Stomach (tissue), 19 donors: ENCODE measurements at places on chromosomes 12 and 14.

DNA sequence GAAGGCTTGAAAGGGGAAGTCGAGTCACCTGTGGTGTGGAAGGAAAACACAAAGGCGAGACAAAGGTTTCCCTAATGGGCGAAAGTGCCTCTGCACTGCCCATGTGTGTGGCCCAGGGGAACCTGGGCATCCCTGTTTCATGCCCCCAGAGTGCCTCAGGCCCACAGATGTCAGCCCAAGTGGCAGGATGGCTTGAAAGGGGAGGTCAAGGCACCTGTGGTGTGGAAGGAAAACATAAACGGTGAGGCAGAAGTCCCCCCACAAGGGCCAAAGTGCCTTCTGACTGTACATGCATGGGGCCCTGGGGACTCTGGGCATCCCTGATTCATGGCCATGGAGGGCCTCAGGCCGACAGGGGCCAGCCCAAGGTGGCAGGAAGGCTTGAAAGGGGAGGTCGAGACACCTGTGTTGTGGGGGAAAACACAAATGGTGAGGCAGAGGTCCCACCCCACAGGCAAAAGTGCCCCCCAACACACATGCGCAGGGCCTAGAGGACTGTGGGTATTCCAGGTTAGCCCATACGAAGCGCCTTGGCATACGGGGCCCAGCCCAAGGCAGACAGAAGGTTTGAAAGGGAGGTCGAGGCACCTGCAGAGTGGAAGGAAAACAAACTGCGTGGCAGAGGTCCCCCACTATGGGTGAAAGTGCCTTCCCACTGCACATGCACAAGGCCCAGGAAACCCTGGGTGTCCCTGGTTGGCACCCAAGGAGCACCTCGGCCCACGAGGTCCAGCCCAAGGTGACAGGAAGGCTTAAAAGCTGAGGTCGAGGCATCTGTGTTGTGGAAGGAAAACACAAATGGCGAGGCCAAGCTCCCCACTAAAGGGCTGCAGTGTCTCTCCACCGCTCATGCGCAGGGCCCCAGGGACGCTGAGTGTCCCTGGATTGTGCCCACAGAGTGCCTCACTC is 382.3 kb downstream of the ALG10 start:
- DNase-seq = peak; percentile 15

DNA sequence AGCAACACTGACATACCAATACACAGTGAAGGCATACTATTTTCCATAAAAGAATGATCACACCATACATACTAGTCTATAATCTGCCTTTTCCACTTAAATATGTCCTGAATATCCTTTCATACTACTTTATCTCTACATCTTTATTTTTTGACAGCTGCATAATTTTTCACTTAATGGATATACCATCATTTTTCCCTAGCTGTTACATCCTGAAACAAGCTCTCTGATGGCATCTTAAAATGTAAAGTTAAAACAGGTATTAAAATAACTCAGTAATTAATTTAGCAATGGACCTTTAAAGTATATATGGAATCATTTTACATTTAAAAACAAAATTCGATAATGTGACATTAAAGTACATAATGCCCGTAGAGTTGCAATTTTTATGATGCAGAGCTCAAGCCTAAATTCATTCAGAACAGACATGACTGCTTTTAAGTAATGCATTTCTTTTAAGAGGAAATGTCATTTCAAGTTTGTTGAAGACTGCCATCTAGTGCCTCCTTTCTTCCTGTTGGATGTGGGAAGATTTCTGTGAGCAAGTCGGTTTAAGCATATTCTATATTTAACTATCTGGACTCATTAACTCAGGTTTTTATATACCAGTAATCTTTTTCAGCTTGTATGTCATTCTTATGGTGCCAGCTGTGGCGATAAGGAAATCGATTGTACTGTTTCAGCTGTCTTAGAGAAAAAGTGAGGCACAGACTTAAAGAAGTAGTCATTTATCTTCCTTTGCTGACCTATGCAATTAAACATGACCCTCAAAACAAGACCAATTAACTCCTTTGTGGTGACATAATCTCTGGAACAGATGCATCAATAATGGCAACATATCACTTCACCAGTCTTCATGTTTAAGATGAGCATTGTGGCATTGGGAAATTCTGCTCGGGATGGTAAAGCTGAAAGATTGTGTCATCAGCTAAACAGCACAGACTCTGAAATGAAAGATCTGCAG is 20.3 kb downstream of the PRICKLE1 start:
- no peak for DNase-seq

DNA sequence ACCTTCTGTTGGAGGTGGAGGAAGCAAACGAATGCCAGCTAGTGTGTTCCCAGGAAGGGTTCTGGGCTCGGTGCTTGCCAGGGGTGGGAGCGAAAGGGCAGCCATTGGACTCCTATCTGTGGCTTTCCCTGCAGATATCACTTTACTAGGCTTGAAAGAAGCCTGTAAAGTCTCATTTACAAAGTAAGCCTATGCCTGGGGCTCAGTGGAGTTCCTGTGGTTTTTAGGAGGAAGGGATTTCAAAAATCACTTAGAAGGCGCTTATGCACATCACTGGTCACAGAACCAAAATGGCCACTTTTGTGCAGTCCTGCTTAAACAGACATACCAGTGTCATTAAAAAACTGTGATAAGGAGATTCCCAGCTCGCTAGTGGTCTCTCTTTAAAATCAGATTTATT is 22.7 kb downstream of the CLMN start:
- no peak for DNase-seq

DNA sequence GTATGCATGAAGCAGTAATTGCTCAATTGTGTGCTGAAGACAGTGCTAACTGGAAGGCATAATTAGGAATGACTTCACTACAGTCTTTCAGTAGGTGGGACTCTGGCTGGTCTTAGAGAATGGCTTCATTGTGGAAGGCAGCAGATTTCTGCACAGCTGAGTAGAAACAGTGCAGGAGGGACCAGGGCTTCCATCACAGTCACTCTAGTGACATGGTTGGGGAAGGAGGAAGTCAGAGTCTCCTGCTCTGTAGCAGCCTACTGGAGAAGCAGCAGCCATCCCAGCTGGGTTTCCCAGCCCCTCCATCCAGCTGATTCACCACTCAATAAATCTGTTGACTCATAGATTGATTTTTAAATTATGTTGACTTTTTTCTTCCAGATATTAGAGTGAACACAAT is 80.6 kb upstream of the DBX2 start:
- DNase-seq = no peak

DNA sequence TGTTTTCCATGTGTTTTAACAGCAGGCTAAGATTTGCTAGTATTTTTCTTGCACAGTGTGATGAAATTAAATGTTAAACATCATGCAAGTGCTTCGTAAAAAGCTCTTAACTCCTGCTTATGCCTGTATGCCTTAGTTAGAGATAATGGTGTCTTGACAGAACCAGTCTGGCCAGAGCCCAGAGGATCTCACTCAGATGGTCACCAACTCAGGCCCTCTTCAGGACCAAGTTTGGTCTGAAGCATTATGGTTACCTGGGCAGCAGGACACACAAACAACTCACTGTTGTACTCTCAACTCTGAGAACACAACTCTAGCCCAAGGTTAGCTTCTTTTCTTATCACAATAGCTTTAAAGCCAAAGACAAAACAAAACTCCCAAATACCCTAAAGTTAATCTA is 115.4 kb downstream of the KIF21A start:
- no peak for DNase-seq

GRCh38 chr12:73598626-73599025 is 939.0 kb upstream of the ATXN7L3B start:
- no peak for DNase-seq

DNA sequence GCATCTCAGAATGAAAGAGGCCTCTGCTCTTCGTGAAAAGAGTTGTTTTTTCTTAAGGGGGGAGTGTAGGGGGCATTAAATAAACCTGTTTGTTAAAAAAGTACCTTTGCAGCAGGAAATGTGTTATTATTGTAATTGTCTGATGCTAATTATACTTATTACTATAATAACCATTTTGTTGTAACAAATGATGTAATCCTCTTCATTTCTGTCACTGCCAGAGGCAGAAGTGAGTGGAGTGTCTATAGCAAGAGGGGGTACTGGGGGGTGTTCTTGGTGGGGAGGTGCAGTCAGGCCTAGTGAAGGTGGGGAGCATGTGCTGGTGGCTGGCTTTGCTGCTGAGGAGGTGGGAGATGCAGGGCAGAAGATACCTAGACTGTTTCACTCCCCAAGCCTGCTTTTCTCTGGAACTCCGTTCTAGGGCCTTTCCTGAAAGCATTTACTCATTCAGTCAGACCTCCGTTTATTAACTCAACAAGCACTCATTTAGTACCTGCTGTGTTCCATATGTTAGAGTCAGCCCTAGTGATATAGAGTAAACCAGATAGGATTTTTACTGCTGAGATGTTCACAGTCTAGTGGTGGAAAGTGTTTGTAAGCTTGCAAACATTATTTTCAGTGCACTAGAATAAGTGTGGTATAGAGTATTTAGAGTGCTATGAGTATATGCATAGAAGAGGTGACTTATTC is 77.5 kb upstream of the CISTR start:
- no peak for DNase-seq

DNA sequence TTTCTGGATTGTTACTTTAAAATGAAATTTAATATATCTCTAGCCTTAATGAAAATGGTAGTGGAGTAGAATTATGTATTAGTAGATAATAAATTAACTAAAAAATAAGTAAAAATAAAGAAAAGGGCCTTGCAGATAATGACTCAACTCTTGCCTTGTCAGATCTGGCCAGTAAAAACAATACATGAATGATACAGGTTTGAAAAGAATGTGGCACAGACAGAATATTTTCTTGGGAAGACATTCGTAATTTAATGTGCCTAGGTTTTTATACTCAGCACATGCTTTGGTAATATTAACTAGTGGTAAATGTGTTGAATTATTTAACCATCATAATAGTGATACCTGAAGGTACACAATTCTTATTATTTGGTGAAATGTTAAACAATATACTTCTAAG is 28.3 kb downstream of the ATF7IP start:
- DNase-seq = no peak

DNA sequence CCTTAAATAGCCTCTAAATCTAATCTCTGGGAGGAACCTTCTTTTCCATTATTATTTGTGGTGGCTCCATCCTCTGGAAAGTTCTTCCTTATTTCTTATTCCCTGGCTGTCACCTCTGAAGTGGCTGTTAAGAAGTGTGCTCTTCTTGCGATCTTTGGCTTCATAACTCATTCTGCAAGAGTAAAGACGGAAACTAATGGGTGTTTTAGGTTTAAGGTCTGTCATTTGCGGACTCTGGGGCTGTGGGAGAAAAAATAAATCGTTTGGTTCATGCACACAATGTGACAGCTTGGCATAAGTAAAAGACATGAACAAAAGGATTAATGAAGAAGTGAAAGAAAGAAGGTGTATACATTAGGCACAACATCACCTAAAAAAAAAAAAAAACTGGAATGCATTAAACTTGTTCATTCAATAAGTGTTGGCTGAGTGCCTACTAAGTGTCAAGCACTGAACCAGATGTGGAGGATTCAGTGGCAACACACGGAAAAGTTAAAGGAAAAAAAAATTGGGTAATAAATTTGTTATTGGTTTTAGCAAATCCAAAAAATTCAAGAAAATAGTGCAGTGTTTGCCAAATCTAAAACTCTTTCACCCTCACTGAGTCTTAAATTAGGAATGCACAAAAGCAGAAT is 99.5 kb downstream of the ERGIC2 start:
- DNase-seq = no peak

- no peak for DNase-seq
Observed at GRCh38 chr12:124326871-124327270, 32.0 kb downstream of the RFLNA start.

- no peak for DNase-seq
Observed at GRCh38 chr12:124401704-124402221, 106.9 kb downstream of the RFLNA start.

GRCh38 chr14:21454843-21455544 is 929 bp downstream of the CHD8 start:
- DNase-seq = peak; percentile 32

DNA sequence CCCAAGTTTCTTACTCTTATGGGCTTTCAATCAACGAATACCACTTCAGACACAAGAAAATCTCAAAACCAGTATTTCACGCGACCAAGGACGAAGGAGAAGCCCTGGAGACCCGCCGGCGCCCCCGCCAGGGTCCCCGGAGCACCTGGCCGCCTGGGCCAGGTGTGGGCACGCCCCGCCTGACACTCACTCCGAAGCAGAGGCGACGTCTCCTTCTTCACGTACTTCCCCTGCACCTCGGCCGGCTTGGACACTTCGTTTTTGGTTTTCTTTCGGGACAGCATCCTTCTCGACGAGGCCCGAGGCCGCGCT is 466 bp downstream of the SAV1 start:
- peak; percentile 48 for DNase-seq

DNA sequence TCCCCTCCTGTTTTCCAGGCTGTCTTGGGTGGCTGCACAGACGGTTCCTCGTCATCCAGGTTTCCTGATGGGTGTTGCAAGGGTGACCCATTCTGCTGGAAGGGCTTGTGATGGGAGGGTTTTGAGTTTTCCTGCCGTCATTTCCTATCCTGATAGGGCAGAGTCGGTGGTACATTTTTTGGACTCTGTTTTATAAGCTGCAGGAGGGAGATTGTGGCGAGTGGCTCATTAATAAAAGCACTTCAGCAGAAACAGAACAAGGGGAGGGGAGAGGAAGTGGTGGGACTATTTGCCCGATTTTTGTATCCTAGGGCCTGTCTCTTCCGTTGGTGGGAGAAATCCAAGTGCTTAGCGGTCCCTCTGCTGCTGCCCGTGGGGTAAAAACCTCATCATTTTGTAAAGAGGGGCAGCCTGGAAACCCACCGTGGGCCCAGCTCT is 40.0 kb downstream of the TSPAN9 start:
- DNase-seq = no peak

- DNase-seq = peak; percentile 99
Observed at GRCh38 chr12:10613349-10614055, at the start of gene MAGOHB. Gene MAGOHB (minus strand): TSS chr12:10613609. CDS start chr12:10613532, 77 bp downstream.

DNA sequence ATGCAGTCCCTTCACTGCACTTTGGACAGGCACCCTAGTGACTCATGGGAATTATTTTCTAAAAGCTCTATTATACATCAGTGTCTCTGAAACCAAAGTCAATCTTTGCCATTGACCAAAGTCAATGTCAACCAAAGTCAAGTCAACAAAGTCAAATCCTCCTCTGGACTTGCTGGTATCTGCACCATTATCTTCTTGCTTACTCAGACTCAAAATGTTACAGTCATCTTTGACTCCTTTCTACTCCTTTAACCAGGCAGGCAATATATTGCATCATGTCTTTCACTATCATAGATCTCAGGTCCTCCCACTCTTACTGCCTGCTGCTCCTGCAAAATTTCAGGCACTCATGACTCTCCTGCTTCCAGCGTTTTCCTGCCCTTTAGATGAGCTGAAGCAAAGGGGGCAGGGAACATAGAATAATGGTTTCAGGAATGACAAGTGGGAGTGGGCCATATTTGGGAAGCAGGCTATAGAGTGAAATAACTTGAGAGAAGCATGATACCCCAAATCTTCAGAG is 39.2 kb downstream of the IGF1 start:
- no peak for DNase-seq

GRCh38 chr12:47889040-47889439 is 15.8 kb downstream of the VDR start:
- DNase-seq = peak; percentile 30
